ENCODE measurements at places on chromosomes 4 and X.
A peak's percentile ranks its signal among the peaks of the same experiment; 100 is the strongest.

DNA sequence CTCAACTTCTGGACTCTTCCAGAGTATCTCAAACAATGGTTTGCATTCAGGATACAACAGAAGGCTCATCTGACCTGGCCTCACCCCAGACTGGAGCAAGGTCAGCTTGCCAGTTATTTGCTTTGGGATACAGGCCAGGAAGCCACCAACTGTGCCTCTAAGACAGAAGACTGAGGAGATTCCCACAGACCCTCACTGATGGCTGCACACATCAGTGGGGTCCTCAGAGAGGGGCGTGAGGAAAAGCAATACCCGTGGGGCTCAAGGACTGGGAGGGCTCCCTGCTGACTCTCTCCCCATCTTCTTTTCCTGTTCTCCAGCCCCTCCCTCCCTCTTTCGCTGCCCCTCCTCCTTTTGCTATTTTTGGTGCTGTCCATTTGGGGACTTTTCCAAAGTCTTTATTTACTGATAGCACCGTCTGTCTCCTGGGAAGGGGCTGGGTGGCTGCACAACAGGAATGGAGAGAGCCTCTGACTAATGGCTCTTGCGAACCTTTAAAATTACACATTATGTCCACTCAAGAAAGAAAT lies 23.2 kb downstream of the RELL1 start:
- DNase-seq, result no peak

DNA sequence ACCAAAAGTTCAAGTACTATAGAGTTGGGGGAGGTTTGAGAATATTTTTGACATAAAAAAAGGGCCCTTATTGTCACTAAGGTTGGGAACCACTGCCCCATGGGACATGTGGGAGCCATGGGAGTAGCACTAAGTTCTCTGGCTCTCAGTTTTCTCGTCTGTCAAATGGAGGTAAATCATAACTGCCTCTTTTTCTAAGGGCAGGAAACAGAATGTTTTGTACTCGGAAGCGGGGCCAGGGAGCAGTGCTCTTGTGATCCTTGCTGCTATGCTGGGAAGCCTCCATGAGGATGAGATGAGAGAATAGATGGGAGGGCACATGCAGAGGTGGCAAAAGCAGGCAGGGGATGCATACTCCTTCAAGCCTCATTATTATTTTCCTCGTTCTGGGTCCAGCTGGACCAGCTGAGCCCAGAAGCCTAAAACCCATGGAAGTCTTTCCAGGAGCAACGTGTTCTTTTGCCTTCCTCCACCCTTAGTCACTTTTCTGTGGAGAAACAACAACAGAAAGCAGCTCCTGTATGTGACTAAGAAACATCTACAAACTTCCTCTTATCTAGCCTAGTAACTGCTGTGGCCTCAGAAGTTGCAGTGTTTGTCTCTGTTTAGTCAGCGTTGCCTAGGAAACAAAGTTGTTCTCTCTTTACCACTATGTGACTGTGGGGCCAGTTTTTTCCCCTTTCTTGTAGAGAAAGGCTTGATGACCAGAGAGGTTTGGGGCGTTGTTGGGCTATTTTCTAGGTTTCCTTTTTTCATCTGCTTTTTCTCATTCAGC lies 64.8 kb downstream of the TSC22D3 start:
- peak; percentile 42 for DNase-seq

DNA sequence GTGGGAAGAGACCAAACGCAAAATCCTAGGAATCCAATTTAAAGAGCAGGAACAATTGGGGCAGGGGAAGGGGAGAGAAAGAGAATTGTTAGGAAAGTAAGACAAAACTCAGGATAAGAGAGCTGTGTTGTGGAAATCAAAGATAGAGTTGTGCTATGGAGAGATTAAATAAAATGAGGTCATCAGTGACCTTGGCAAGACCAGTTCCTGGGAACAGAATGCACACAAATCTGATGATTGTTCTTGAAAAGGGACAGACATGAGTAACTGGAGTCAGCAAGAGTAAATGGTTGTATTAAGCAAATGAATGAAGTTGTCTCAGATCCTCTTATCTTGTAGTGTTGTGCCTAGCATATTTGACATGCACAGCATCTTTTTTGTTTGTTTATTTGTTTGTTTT lies 267.4 kb downstream of the IL1RAPL1 start:
- no peak for DNase-seq

DNA sequence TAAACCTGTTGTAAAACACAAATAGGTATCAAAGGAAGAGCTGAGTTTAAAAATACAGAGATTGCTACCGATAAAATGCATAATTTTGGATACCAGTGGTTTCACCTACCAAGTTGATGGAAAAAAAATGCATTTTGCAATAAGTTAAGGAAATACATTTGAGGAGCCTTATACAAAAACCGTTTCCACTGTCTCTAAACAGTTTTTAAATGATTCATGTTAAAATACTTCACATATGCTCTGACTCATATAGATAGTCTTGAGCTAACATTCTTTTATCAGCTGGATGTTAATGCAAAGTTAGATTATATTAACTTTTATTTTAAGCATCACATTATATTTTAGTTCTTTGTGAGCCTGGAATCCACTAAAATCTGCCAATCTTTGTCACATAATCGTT lies 50.6 kb upstream of the ANKRD17 start:
- DNase-seq, result peak; percentile 44

DNA sequence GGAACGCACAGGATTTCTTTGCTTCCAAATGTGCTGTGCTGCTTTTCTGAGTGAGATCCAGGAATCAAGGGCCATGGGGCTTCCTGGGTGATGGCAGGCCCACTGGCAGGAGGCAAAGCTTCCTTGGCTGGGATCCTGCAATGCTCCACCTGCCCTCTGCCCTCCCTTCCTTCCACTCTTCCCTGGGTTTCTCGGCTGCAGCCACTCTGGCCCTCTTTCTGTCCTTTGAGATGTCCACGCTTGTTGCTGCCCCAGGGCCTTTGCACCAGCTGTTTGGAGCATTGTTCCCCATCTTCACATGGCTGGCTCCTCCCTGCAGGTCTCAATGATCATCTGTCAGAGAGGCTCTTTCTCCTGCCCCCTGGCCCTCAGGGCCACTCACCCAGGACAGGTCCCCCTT lies 78.9 kb downstream of the PSAPL1 start:
- DNase-seq, result no peak

GRCh38 chrX:13376857-13377549 lies 57.1 kb upstream of the ATXN3L start:
- DNase-seq, result peak; percentile 95

DNA sequence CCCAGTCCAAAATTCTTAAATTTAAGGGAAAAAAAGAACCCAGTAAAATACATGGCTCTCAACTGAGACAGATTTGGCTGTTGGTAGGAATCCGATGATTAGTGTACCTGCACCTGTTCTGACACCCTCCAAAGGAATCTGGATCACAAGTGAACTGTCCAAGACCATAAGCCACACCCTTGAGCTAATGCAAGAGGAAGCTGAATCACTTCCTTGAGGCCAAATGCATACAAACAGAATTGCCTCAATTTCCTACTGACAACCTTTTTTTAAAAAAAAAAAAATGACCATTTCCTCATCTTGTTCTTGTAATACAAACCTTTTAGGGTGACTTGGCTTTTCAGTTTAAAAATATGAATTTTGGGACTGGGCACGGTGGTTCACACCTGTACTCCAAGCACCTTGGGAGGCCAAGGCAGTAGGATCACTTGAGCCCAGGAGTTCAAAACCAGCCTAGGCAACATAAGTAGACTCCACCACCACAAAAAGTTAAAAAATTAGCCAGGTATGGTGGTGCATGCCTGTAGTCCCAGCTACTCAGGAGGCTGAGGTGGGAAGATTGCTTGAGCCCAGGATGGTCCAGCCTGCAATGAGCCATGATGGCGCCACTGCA lies 10.7 kb upstream of the FBXL5 start:
- no peak for DNase-seq

DNA sequence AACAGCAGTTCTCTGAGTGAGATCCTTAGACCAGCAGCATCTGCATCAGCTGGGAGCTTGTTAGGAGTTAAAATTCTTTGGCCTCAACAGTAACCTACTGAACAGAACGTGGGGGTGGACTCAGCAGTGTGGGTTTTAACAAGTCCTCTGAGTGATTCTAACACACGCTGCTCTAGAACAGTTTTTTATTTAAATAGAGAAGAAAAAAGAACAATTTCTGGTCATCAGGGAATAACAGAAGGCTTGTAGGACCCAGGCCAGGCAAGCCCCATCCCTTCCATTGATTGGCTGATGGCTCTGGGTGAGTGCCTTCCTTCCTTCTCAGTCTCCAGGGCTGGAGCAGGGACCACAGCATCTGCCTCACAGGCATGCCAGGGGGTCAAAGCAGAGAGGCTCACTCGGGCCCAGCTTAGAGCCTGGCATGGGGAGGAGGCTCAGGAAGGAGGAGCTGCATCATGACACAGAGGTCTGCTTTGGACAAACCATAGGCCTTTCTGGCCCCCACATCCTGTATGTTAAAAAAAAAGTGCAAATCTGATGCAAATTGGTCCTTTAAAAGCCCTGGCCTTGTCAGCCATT lies 56.7 kb downstream of the JAKMIP1 start:
- DNase-seq, result no peak
